Activated naive CD4-positive, alpha-beta T cell treated with Interleukin-2 at 50 U/mL for 16 hours (primary cell): ENCODE measurements at places on chromosomes 7 and 10.

DNA sequence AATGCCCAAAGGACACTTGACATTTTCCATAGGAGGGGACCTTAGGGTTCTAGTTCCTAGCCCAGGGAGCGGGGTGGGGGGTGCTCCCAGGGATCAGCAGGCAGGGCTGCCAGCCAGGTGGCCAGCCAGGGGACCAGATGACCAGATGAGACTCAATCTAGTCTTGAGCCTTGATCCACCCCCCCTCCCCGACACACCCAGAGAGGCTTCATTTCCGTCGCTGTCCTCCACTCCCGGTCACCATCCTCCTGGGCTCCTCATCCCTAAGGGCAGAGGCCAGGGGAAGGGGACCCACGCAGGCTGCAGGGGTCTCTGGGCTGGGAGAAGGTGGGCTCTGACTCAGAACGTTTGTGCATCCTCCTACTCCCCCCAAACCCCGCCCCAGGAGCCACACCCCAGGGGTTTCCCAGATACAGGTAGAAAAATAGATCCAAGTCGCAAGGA is 1.0 kb downstream of the STX1A start:
- DNase-seq, result peak; percentile 45

- no peak for DNase-seq
Observed at GRCh38 chr7:152307902-152308301, 127.9 kb downstream of the KMT2C start.

- DNase-seq, result no peak
Observed at GRCh38 chr10:69759641-69760040, 42.1 kb upstream of the COL13A1 start.

- no peak for DNase-seq
Observed at GRCh38 chr10:65911151-65911835, 1014.5 kb upstream of the LRRTM3 start.

- DNase-seq, result no peak
Observed at GRCh38 chr7:151796091-151796870, 80.6 kb downstream of the PRKAG2 start.

DNA sequence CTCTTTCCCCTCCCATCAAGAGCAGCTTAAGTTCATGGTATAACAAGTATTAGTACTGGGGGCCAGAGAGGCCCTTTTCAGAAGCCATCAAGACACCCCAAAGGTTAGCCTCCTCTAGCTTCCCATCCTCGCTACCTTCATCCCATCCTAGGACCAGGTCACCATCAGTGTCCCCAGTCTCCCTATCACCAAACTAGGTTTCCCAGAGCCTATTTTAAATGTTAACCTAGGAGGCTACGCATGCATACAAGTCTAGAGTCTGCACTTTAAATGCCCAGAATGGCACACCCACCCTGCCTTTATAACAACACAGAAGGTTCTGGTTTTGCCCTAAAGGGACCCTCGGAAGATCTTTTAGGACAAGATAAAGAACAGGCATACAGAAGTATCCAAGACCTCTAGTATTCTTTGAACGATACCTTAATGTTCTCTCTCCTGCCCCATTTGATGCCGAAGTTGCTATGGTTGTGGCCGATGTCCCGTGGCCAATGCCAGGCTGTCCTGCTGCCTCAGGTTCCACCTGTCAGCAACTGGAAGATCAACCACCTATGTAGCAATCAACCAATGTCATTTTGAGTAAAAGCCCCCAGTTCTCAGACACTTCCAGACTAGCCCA is 2.2 kb downstream of the GPRIN2 start:
- DNase-seq, result peak; percentile 1

DNA sequence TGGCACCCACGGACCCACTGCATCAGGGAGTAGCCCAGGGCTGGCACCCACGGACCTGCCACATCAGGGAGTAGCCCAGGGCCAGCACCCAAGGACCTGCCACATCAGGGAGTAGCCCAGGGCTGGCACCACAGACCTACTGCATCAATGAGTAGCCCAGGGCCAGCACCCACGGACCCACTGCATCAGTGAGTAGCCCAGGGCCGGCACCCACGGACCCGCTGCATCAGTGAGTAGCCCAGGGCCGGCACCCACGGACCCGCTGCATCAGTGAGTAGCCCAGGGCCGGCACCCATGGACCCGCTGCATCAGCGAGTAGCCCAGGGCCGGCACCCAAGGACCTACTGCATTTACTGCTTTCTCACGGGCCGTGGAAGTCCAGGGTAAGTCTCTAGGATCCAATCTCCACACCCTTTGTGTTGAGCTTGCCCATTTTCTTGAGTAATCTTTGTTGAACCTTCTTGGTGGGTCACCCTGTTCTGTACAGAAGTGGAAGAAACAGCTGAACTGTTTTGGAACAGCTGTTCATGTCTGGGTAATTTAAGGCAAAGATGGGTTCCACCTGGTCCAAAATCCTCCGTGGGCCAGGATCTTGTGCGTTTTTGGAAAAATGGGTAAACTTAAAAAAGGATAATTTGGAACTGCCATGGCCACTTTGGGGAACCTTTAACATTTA is 69.0 kb downstream of the VIPR2 start:
- DNase-seq, result no peak

GRCh38 chr10:62866451-62866850 is 50.3 kb upstream of the EGR2 start:
- DNase-seq, result no peak

- no peak for DNase-seq
Observed at GRCh38 chr7:70477036-70478010, 654.6 kb upstream of the GALNT17 start.

GRCh38 chr7:67105377-67105776 is 108.7 kb downstream of the TYW1 start:
- DNase-seq, result peak; percentile 2

GRCh38 chr7:98266840-98267239 is 14.6 kb upstream of the BRI3 start:
- no peak for DNase-seq

DNA sequence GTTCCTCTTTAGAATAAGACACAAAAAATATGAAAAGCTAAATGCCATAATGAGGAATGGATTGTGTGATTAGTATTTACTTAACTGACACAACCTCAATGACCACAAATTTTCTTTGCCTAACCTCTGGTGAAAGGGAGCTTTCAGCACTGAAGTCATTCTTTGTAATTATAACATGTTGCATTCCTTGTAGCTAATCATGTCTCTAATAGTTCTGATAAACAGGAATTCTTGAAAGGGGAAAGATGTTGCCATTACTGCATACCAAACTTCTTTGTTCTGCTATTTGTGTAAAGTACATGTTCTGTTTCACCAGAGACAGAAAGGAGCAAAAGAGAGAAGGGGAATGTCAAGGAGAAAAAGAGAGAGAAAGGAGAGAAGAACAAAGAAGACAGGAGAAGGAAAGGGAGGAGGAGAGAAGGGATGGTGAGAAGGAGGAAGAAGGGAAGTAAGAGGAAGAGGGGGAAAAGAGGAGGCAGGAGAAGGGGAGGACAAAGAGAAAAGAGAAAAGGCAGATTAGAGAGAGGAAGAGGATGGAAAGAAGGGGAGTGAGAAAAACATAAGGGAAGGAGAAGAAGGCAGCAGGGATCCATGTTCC is 120.9 kb downstream of the SEMA3D start:
- no peak for DNase-seq

GRCh38 chr10:23202779-23203178 is 10.7 kb downstream of the PTF1A start:
- DNase-seq, result no peak

DNA sequence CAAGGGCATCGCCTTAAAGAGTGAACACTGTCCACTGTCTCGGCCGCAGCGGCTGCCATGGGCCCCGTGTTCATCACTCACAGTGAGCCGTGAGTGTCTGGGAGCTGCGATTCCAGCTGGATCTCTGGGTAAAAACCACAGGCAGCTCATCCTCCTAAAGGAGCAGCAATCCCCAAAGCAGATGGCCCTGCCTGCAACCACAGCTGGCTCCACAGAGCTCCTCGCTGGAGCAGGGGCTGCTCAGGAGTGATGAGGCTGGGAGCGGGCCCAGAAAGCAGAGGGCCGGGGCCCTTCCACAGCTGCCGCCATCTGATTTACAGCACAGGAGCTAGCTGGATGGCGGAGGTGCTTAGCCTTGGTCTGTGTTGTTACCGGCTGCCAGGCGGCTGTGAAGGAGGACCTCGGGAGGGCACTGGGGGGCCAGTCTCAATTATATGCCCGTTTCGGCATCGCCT is 6.6 kb upstream of the TMEM184A start:
- DNase-seq, result no peak

DNA sequence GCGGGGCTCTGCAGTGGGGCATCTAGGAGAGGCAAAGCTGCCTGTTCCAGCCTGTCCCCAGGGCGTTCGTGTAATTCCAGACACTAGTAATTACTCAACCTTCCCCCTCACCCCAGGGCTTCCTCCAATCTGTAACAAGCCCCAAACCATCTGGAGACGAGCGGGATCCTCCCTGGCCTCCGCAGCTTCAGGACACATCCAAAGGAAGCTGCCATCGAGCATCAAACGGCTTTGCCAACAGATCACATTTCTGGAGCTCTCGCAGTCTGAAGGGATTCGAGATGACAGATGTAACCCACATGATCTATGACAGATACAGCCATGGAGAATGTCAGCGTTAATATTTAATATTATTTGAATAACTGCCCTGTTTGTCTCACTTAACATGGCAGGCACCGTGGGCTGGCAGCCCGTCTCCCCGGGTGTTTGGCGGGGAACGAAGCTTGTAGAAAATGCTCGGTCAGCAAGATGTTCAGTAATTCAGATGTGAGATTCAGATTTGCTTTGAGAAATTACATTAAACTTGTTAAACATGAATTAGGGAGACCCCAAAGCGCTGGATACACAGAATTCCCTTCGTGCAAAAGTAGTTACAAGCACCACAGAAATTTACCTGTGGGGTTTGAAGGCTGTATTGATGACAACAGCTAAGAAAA is 108.5 kb upstream of the C7orf33 start:
- no peak for DNase-seq

DNA sequence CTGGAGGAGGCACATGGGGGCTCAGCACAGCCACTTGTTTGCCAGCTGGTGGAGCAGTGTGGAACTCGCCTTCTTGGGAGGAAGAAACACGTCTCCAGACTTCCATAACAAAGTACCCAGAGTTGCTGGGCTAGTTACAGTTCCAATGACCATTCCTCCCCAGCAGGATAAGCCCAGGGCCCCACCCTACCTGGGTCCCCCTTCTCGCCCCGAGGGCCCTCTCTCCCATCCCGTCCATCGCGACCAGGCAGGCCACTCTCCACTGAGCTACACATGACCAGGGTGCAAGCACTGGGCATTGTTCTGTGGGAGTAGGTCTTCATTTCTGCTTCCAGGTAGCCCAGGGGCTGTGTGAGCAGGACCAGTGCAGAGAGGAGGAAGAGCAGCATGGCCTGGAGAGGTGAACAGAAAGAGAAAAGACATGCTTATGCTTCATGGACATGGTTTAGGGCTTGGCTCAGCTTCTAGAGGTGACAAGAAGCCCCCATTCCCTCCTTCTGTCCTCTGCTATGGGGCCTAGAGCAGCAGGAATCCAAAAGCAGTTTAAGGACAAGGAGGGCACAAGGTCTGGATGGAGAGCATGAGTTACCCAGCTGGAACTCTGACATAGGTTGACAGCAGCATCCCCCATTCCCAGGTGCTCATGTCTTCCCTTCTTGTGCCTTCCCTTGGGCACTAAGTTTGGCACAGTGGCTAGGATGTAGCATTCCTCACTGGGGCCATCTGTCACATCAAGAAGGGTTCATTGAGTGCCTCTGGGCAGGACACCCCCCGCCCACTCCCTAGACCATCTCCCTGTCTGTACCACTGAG is 2.4 kb downstream of the SFTPD start:
- DNase-seq, result no peak

GRCh38 chr10:123991611-123992570 is 100.3 kb upstream of the CPXM2 start:
- DNase-seq, result no peak

DNA sequence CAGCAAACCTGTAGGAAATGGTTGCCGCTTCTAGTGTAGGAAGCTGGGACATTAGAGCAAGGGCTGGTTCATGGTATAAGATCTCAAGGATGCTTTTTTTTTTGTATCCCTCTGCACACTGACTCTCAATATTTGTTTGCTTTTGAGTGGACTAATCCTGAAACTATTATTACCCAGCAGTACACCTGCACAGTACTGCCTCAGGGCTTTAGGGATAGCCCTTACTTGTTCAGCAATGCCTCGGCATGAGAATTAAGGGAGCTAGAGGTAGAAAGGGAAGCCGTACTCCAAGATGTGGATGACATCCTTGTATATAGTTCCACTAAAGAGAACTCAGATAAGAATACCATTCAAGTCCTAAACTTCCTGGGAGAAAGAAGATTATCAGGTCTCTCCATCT is 70.5 kb downstream of the COPG2 start:
- DNase-seq, result no peak

GRCh38 chr10:11153766-11154165 is 136.1 kb downstream of the CELF2 start:
- DNase-seq, result no peak

GRCh38 chr7:94042381-94042780 is 38.2 kb upstream of the BET1 start:
- no peak for DNase-seq

GRCh38 chr7:99707096-99707495 is 27.3 kb upstream of the CYP3A5 start:
- no peak for DNase-seq

- DNase-seq, result no peak
Observed at GRCh38 chr10:62264702-62265436, 3.8 kb downstream of the RTKN2 start.

- DNase-seq, result no peak
Observed at GRCh38 chr7:104264285-104264684, 56.5 kb upstream of the ORC5 start.

DNA sequence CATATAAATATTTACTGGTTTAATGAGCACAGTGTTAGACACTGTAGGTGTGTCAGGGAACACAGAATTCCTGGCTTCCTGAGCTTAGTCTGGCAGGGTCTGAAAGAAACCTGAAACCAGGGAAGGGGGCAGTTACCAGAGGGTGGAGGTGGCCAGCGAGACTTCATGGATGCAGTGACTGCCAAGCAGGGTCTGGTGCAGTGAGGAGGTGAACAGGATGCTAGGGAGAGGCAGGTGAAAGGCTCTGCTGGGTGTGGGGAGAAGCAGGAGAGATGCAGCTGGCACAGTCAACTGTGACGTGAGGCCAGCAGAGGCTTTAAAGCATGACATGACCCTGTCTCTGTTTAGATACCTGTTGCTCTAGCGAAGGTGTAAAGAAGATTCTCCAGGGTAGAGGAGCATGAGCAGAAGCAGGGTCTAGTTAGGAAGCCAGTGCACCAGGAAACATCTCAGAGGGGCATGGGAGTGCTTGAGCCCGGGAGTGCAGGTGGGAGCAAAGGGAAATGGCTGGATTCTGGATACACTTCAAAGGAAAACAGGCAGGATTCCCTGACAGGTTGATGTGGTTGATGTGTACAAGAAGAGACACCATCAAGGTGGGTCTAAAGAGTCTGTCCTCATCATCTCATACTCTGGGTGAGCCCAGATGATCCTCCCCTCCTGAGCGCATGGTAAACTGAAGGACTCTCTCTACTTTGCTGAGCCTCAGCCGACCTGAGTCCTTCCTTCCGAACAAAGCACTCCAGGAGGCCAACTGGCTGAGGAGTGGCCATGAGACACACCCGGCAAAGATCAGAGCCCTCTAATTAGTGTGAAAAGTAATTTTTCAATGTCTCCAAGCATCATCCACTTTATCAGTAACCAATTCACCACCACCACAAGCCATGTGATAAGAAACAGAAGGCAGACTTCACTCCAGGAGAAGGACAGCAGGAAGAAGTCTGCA is 186.8 kb downstream of the COBL start:
- DNase-seq, result no peak
